ENCODE measurements at places on chromosomes 16 and 17.

DNA sequence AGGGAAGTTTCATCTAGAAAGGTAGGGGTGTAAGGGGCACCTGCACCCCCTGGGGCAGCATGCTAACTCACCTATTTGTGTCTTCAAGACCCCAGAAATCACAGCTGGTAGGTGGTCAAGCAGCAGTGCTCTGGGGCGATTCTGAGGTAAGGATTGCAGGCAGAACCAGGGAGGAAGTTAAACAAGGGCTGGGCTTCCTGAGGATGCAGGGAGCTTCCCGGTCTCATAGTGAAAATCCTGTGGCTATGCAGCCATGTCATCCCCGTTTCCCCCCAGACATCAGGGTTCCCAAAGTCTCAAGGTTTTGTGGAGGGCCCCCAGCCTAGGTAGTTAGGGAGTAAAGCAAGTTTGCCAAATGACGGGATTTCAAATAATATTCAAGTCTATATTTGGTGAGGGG is 78.5 kb downstream of the C16orf78 start:
- no peak for DNase-seq

GRCh38 chr17:30600830-30601494 is 123.8 kb downstream of the GOSR1 start:
- peak; percentile 48 for DNase-seq

DNA sequence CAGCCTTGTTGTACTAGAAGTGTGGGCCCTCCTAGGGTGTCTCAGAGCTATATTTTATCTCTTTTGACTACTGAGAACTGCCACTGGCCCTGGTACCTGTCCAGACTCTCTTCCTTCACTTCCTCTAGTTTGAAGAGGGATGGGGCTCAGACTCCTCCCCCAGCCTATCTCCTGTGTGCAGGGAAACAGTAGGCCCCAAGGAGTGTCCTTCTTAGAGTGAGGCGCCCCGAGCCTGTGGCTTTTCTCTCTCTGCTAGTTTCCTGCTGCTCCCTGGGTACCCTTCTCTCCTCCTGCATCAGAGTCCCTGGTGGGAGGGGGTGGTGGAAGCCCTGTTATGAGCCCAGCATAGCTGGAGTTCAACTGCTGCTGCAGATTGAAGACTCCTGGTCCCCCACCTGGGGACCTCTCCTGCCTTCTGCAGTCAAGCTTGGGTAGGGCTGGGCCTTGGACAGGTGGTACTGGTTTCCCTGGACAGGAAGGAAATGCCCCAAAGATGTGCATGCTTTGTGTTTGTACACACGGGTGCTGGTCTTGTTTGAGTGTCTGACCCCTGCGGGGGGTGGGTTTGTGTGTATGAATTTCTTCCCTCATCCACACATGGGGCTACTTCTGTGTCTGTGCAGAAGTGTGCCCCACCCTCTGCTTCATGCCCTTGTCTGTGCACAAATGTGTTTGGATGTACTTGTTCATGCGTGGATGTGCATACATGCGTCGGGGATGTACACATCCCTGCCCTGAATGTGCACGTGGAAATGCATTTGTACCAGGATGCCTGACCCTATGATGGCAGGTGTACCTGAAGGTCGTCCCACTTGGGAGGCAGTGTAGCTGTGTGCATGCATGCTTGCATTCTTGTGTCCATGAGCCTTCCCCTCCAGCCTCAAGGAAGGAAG is 6.9 kb downstream of the RARA start:
- no peak for DNase-seq

DNA sequence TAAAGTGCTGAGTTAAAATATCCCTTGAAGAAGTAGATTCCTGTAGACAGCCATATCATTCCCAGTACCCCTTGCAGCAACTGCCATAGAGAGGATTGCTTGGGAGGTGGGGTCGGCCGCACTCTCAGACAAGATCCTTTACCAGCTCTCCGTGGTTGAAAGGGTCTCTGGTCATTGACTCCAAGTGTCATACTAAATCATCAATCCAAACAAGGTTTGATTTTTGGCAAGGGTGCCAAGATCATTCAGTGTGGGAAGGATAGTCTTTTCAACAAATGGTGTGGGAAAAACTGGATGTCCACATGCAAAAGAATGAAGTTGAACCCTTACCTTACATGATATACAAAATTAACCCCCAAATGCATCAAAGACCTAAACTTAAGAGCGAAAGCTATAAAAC is 21.8 kb downstream of the TBX2 start:
- no peak for DNase-seq

DNA sequence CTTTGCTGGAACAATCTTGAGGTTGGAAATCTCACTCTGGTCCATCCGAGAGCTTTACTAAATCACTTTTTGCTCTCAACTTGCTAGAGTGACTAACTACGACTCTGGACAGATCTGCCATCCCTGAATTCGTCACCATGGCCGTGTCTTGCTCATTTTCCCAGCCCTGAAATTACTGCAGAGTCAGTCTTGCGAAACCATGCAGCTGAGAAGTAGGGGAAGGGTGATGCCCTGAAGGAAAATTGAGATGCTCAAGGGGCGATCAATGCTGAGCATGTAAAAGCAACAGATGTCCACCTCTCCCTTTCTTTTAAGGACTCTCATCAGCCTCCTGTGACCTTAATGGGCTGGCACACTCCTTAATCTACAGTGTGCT is 18.8 kb downstream of the PCTP start:
- DNase-seq = no peak

DNA sequence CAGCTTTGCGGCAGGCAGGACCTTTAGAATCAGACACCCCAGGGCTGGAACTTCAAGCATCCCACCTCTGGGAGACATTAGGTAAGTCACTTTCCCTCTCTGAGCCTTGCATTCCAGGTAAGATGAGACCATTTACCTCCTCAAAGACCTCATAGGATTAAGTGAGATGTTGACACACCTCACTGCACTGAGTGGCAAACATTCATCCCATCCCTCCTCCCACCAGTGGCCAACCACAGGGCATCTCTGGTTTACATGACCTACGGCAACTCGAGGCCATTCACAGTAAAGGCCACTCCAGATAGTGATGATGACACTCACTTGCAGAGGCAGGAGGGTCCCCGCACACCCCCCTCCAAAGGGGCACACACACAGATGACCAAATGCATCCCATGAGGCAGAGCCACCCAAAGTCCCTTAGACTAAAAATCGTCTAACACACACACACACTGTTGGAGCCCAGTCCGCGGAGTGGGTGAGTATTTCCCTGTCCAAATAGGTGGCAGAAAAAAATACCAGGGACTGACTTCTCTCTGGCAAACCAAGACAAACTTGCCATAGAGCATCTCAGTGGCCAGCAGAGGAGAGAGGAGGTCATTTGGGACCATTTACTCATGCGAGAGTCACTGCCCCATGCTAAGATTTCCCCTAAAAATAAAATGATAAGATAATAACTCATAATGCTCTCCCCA is 454.9 kb downstream of the SOX9 start:
- no peak for DNase-seq

GRCh38 chr17:9842057-9842758 is 16.5 kb downstream of the GLP2R start:
- DNase-seq = no peak

All from mesothelial cell of epicardium (in vitro differentiated cells).